Amniotic epithelial cell (primary cell): ENCODE measurements at places on chromosomes 7 and 10.

DNA sequence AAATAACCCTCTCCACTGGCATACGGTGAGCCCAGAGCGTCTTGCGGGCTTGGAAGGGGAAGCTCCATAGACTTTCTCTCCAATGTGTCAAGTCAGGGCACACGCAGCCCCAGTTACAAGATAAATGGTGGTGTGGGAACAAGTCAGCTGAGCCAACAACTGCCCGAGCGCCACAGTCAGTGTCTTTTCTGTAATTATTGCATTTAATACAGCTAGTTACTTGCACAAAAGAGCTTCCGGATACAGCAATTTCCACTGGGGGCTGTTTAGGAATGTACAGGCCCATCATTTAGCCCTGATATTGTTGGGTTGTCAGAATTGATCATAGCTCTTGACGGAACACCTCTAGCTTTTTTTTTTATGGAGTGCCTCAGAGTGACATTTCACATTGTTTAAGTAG, 193.5 kb upstream of the SP8 start:
- DNase-seq = no peak

DNA sequence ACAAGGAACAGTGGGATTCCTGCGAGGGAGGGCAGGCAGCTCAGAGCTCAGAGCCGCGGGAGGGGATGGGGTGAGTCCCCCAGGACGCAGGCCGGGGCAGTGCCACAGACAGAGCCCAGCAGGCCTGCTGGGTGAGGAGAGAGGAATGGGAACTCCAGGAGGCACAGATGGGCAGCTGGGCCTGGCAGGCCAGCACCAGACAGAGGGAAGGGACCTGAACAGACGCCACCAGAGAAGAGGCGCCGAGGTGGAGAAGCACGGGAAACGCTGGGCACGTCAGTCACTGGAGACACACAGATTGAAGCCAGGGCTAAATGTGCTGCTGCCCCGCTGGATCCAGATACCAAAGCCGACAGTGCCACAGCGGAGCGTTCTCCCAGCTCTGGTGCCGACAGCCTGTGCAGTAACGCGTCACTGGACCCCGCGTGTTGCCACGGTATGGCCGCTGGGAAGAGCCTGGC, 225.8 kb downstream of the MAD1L1 start:
- no peak for DNase-seq

DNA sequence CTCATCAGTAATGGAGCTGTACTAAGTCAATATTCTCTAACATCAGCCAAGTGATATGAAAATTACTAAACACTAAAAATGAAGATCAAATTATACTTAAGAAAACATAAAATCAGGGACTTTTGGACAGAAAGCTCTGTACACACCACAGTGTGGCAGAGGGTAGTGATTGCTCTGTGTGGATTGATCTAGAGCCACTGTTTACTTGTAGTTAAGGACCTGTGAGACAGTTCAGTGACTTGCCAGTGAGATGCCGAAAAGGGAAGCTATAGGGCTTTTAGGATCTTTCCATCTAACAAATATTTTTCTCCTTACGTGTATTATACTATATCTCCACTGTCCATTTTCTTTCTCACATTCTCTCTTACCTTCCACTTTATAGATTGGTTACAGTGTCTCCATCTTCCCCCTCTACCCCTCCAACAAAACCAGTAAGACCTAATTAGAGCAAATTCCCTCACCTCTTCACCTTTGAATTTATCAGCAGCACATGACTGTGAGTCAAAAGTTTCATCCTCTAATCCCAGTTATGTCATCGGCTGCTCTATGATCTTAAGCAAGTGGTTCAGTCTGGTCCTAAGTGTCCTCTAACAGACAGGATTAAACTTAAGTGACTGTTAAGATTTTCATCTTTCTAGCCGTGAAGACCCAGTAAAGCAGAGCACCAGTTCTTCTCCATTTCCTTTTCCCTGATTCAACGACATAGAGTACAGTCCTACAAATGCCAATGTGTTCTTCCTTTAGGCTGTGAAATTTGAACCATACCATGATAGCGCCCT, 6.9 kb downstream of the PIK3CG start:
- no peak for DNase-seq

DNA sequence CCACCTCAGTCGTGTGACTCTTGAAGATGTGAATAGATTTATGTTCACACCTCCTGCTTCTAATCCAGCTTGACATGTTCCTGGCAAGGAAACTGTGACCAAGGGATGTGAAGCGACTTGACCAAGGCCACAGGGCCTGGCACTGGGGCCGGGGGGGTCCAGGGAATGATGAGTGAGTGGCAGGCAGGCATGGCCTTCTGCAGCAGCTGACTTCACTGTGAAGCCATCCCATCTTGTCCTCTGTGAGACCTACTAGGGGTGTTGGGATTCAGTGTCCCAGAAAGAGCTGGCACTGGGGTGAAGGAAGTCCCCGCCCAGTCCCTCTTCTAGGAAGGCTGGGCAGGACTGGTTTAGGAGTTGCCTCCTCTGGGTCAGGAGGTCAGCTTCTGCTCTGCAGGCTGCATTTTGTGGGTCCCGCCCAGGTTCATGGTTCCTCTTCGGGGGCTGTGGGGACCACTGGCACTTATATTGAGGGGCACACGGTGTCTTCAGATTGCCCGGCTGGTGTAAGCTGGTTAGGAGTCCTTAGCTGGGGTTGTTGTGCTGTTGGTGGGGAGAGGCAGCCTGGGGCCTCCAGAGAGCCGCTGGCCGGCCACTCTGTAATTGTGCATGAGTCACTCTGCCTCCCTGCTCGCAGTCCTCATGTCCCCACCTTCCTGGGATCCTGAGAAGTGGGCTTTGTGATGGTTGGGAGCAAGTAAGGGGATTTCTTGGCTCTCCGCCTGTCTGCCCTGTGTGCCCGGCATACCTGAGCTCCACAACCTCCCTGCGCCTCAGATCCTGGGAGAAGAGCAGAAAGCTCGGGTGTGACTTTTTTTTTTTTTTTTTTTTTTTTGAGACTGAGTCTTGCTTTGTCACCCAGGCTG, 11.0 kb downstream of the ZMIZ1 start:
- peak; percentile 45 for DNase-seq

DNA sequence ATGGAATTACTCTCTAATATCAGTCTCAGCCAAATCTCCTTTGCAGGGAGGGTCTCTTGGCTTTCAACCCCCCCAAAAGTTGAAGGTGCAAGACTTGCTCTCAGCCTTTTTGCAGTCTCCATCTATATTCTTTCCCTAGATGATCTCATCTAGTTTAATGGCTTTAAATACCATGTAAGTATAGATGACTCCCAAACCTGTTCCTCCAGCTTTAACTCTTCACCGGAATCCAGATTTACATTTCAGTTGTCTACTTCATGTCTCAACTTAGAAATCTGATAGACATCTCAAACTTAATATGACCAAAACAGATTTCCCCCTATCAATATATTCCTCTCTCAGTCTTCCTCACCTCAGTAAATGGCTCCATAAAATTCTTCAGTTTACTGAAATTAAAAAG, 9.9 kb upstream of the TAS2R41 start:
- DNase-seq = no peak
